ENCODE measurements at places on chromosomes 7 and 10.

DNA sequence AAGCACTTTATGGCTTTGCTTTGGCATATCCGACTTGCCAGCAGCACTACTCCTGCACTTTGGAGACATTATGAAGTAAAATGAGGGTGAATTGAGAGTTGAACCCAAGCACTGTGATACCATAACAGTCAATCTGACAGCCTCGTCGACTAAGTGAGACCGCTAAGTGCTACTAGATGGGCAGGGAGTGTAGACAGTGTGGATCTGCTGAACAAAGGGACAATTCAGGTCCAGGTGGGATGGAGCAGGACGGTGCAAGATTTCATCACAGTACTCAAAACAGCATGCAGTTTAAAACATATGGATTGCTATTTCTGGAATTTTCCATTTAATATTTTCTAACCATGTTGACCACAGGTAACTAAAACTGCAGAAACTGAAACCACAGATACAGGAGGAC lies 20.8 kb upstream of the PRTFDC1 start:
- no peak for DNase-seq

GRCh38 chr7:47657126-47657525 lies 75.2 kb upstream of the TNS3 start:
- no peak for DNase-seq

DNA sequence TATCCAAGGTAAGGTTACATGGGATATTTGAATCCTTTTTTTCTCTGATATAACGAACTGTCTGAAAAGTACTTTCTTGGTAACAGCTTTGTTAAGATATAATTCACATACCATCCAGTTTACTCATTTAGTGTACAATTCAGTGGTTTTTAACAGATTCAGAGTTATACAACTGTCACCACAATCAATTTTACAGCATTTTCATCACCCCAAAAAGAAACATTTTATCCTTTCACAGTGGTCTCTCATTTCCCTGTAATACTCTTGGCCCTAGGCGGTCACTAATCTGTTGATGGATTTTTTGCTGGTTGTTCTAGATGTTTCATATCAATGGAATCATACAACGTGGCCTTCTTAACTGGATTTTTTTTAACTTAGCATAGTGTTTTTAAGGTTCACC lies 91.6 kb downstream of the GLCCI1 start:
- no peak for DNase-seq

- DNase-seq: no peak
Measured at GRCh38 chr7:76327610-76328009, 25.1 kb downstream of the HSPB1 start.

DNA sequence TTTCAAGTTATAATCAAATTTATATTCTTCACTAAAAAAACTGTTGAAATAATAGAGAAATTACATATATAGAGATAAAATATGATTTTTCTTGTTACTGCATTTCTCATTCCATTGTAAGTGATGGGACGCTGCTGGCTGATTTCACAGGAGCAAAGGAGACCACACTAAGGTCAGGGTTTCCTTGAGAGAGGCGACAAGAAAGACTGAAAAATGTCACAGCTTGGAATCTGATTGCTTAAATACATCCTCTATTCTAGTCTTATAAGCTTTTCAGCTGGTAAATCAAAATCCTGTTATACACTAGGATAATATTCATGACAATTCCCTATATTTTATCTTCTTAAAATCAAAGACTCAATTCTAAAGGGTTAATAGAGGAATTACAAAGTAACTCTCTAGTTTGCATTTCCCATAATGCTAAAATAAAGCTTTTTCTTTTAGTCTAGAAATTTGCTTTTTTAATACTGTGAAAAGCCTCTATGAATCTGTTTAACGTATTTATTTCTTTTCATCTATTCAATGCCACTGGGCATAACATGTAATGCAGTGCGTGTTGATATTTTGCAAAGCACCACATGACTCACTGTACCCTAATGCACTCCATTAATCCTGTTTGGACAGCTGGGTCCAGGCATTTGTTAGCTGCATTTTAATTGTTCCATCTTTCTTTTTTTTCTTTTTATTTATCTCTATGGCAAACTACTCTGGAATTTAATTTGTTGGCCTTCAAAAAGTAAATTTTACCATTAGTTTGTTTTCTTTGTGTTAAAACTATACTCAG lies 81.7 kb downstream of the RNF32 start:
- DNase-seq: no peak

GRCh38 chr7:72190919-72191318 lies 221.2 kb downstream of the CALN1 start:
- no peak for DNase-seq

GRCh38 chr7:39810710-39811109 lies 139.3 kb upstream of the CDK13 start:
- no peak for DNase-seq

GRCh38 chr10:128275388-128276177 lies 149.4 kb upstream of the MKI67 start:
- DNase-seq: no peak

GRCh38 chr7:64849924-64850499 lies 53.1 kb upstream of the ZNF273 start:
- no peak for DNase-seq

DNA sequence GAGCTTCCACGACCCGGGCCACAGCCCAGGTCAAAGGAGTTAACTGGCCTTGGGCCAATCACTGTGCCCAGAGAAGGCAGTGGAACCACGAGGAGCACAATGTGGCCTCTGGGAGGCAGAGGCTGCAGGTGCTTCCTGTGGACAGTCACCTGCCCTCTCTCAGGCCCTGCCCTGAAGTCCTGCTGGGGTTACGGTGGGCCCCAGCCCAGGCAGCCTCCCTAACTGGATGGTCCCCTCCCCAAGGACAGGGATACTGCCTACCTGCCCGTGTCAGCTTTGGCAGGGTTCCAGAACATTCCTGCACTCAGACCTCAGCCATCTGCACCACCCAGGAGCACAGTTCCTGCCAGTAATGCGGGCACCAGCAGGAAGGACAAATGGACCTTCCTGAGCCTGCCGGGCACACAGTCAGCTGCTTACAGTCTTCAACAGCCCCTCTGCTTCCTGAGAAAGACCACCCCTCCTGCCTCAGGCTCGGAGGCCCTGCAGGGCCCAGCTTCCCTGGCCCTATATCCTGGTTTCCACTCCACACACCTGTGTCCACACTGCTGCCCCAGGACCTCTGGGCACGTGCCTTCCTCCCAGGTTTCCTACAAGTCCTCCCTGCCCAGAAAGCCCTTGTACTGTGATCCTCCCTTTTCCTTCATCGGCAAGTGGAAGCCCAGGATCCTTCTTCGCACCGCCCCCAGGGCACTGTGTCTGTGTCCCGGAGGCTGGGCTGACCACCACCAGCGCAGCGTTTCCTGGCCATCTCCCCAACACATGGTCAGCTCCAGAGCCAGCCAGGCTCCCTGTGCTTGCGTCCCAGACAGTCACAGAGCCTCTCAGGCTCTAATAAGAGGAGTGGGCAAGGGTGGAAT lies 23.3 kb downstream of the WDR86 start:
- DNase-seq: no peak

DNA sequence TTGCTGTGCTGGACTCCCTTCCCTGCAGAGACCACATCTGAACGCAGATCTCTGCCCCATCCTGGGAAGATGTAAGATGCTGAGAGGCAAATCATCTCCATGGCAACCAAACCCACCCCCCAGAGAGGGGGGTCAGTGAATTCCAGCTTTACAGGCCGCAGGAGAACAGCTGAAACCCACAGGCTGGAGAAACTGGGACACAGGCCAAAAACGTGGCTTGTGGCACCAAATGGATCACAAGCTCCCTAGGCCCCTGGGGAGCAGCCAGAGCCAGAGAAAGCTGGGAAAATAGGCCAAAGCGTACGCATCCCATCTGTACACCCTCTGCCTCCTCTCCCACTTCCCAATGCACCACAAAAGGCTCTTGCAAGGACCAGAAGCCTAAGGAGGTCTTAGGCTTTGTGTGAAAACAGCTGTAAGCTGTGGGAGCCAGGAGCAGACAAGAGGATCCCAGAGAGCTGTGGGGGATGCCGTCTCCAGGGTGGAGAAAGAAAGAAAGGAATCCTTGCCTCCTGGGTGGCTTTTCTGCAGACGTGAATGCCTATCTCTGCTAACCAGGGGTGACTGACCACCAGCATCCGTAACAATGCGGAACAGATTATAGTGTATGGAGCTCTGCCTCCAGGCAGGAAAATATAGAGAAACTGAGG lies 59.5 kb downstream of the TMEM130 start:
- no peak for DNase-seq

- no peak for DNase-seq
Measured at GRCh38 chr10:126663328-126663727, 7.2 kb downstream of the C10orf90 start.
